Stimulated activated CD4-positive, alpha-beta T cell treated with anti-CD3 and anti-CD28 coated beads, Interleukin-2, amount 100 ng/mL, for 4 hours (primary cell): ENCODE measurements at places on chromosomes 2 and 18.

- no peak for DNase-seq
Measured at GRCh38 chr2:1028831-1029230, 78.2 kb downstream of the SNTG2 start.

DNA sequence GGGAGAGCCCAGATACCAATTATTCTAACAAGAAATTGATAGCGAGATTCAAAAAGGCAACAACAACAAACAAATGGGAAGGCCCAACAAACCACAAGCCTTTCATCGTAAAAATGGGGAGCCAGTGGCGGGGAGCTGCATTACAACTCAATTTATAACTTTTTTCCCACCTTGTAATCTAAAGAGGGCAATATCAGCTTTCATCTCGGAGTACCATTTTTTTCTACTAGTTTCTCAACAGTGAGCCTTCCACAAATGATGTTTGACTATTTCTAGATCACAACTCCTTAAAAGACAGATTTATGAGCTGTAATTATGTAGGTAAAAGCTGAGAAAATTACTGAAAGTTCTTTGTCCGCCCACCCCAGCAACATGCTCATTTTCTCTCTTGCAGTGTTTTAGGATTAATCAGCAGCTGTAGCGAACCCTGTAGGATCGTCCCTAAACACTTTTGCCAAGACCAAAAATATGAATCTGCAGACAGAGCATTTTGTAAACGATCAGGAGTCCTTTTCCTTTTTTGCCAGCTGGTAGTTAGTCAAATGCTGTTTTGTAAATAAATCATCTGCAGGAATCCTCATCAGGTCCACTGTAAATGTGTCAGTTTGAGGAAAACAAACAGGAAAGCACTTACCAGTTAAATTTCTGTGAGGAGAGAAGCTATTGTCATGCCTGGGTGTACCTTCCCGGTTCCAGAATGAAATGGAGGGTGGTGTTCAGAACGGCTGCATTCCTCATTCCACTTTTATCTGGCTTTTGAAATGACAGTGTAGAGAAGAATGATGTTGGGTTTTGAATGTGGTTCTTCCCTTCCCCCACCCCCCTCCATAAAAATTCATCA lies 53.2 kb downstream of the EEF1B2 start:
- no peak for DNase-seq

DNA sequence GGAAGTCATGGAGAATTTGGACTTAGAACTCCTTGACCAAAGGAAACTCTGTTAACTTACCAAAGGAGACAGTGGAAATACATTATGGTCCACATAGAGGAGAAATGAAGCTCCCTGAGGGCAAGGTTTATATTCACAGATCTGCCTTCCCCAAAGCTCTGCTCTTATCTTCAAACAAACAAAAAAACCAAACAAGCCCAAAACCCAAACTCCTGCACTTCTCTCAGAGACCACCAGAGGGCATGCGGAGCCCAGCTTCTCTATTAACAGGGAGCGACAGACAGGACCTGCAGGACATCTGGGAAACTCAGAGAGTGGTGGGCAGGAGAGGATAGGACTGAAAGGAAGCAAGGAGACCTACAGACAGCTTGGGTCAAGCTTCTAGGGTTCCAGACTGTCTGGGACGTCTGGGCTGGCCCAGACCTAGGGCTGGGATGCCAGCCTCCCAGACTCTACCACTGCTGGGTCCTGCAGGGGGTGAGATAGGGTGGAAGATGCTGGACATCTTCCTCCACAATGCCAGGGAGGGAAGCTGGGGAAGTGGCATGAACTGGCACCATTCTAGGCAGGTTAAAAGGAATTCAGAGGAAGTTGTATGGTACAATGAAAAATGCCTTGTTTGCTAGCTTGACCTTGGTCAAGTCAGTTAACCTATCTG lies 4.0 kb upstream of the WNT10A start:
- peak; percentile 61 for DNase-seq

- no peak for DNase-seq
Measured at GRCh38 chr18:75165926-75166325, 43.0 kb downstream of the PTGR3 start.

DNA sequence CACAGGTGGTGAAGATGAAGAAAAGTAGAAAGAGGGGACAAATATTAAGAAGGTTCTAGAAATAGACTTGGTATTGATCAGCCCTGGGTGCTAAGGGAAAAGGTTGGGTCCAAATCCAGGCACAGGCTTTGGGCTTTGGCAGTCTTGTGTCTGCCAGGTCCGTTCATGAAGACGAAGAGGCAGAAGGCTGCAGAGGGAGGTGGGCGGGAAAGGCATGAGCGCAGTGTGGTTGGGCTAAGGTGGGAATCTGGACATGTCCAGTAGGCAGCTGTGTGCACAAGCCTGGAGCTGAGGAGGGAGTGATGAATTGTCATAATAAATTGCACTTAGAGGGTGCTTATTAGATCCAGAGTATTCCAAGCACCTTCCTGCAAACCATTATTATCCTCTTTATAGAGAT lies 105.7 kb upstream of the TEX51 start:
- no peak for DNase-seq

DNA sequence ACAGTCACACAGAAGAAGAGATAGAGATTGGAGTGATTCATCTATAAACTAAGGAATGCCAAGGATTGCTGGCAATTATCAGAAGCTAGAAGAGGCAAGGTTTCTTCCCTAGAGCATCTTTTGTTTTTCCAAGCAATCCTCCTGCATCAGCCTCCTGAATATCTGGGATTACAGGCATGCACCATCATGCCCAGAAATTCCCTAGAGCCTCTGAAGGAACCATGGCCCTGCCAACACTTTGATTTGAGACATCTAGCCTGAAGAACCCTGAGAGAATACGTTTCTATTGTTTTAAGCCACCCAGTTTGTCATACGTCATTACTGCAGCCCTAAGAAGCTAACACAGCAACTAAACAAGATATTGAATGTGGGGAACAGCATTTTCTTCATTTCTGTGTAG lies 525.0 kb downstream of the ERBB4 start:
- no peak for DNase-seq

- no peak for DNase-seq
Measured at GRCh38 chr2:239961662-239962613, 63.2 kb downstream of the NDUFA10 start.

DNA sequence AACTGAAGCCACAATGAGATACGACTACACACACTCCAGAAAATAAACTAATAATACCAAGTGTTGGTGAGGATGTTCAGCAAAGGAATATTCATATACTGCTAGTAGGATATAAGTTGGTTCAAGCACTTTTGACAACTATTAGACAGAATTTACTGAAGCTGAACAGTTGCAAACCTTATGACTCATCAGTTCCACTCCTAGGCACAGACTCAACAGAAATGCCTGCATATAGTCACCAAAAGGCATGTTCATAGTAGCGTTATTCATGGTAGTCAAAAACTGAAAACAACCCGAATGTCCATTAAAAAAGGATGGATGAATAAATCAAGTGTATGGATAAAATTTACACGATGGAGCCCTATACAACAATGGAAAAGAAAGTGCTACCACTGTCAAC lies 232.0 kb downstream of the ANAPC1 start:
- no peak for DNase-seq

GRCh38 chr2:239035361-239035814 lies 187.5 kb downstream of the TWIST2 start:
- peak; percentile 32 for DNase-seq

DNA sequence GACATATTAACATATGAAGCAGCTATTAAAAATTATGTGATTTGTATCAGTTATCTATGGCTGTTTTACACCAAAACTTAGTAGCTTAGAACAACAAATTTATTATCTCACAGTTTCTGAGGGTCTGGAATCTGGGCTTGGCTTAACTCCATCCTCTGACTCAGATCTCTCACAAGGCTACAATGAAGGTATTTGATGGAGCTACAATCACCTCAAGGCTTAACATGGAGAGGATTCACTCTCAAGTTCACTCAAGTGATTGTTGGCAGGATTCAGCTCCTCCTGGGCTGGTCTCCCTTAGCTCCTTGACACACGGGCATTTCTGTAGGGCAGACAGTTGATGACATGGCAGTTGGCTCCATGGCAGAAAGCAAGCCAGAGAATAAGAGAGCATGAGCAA lies 133.0 kb upstream of the SLC14A2 start:
- no peak for DNase-seq

- no peak for DNase-seq
Measured at GRCh38 chr2:816278-816677, 134.4 kb upstream of the SNTG2 start.

DNA sequence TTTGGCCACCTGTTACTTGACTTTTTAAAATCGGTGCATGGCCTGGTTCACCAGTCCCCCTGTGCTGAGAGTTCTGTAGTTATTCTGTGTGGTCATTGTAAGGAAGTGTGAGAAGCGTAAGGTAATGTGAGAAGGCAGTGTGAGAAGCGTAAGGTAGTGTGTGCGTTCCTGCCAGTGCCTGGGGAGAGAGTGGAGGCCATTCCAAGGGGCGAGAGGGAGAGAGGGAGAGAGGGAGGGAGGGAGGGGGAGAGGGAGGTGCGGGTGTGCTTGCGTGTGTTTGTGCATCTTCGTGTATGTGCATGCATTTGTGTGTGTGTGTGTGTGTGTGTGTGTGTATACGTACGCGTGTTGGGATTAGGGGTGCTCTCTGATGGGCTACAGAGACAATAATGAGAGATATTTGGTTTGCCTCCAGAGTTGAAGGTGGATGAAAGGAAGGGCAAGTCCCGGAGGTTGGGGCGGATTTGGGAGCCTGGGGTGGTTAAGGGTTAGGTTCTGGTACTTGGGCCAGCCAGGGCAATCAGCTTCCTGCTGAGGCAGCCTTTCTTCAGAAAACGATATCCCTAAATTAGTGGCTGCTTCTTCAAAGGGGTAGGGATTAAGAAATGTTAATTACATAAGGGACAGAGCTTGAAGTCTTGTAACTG lies 53.7 kb downstream of the SGPP2 start:
- DNase-seq = no peak

- DNase-seq = no peak
Measured at GRCh38 chr18:60870261-60871153, 462.7 kb upstream of the CDH20 start.

DNA sequence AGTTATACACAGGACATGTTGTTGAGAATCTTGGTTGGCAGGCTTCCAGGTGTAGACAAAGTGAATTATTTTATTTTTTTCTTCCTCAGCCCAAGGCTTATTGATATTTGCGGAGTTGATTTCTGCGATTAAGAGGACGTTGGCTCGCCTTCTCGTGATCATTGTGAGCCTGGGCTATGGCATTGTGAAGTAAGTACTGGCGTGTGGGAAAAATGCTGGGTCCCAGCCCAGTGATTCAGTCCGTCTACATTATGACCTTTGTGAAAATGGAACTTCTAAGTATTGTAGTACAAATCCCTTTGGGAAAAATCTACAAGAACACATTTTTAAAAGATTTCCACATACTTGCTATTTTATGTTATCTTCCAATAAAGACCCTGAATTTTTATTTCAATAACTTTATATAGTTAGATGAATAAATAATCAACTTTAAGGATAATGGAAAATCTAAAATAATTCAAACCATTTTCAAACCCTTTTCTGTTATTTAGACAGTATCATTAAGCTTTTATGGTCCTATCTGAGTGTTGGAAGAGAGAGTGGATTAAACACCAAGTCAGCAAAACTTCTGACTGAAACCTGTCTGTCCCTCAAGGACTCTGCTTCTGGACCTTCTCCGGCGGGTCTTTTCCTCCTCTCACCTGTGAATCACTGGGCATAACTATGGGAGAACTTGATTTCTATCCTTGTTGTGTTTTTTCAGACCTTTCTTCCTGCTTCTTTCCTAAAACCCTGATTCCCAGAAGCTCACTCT lies 31.0 kb downstream of the TMEM87B start:
- DNase-seq = no peak

DNA sequence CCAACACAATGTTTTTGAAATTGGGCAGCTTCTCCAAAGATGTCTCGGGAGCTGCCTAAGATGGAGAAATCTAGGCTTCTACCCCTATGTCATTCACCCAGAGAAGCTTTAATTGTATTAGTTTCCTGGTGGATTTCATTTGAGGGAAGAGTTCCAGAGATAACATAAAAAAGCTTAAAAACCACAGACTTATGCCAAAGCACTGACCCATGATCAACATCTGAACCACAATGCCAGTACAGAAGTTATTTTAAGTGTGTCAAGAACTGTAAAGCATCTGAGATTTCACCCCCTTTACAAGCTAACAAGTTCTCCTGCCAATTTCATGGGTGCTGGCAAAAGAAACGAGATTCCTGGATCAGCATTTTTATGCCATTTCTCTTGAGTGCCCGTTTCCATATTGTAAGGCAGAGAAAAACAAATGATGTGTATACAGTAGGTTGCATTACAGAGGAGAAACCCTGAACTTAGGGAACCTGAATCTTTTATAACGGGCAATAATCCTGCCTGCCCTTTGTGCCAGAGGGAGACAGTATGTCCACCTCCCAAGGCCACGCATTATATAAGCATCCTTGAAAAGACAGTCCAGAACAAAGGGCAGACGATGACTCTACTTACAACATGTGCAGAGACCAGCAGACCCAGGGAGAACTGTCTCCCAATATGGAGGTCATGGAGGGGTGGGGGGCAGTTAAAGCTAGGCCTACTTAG lies 44.1 kb downstream of the MREG start:
- no peak for DNase-seq

DNA sequence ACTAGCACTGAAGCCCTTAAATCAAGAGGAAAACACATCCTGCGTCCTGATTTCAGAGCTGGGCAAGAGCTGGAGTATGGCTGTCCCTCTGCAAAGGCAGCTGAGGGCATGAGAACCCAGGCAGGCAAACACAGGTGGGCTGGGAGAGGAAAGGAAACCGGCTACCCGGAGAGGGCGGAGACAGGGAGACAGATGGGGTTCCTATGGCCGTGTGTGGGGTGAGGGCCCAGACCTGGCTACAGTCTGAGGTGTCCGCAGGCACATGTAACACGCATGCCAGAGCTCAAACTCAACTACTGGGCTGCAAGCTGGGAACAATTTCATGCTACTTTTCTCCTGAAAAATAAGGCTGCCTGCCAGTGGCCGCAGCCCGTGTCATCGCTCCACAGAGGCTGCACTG lies 2.7 kb downstream of the COPS9 start:
- no peak for DNase-seq

DNA sequence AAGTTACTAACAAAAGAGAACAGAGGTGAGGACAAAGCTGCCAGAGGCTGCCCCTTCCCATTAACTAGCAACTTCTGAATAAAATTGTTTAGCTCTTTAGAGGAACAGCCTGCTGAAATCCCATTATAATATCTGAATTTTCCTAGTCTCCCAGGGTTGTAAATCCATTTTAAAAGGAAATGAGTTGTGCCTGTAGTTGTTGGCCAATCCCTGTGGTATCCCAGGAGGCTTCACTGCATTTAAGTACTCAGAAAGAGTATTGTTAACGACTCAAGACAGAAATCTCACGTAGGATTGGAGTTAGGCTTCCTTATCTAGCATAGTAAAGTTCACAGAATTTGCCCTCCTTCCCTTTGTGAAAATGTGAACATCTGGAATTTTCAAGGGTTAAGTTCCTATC lies 8.9 kb downstream of the LAPTM4A start:
- DNase-seq = no peak

GRCh38 chr2:240819858-240820606 lies at the start of gene KIF1A:
Gene KIF1A, minus strand, starts transcription at chr2:240820219. Its CDS starts 22,467 bp downstream, at chr2:240797752.
- DNase-seq = no peak

GRCh38 chr2:60168247-60168646 lies 385.2 kb downstream of the BCL11A start:
- no peak for DNase-seq
